ENCODE measurements at places on chromosomes 1 and 21. TPM values are rescaled to one million over a fixed set of nuclear protein-coding genes. Genes with fewer than 3 reads are reported as not detected.

TMEM125 gene
- 16.6 TPM for polyA plus RNA-seq

- DNase-seq, result no peak
Observed at GRCh38 chr1:64478594-64479470, 8.9 kb downstream of the CACHD1 start.

- DNase-seq, result no peak
Observed at GRCh38 chr1:150366416-150367296, 2.7 kb downstream of the RPRD2 start.

- DNase-seq, result no peak
Observed at GRCh38 chr1:157485793-157486192, 66.5 kb downstream of the FCRL5 start.

TRIM67 gene
- polyA plus RNA-seq, result 0.10 TPM

LRIG2 gene
- polyA plus RNA-seq, result 22.2 TPM

DNA sequence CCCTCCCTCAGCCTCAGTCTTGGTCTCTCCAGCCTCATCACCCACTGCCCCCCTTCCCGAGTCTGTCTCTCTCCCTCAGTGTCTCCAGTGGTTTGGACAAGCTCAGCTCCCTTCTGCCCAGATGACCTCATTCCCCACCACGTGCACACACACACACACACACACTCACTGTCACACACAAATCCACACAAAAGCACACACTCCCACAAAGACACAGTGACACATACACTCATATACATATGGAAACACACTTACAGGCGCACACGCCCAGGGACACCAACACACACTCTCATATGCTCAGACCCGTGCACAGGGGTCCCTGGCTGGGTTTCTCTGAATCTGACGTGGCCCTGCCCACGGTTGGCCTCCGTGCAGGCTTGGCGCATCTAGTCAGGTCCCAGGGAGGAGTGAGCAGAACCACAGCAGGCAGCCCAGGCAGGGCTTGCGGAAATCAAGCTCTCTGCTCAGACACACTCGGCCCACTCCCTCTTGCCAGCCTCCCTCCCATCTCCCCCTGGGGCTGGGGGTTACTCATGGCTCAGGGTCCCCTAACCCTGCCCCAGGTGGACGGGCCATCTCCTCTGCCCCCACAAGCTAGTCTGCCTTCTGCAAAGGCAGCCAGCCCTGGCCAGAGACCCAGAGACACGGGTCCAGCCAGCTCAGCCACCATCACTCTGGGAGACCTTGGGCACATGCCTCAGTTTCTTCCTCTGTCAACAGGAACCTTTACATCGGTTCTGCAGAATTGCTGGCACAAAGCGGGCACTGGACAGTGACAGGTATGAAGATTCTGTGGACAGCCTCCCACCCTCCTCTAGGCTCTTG lies 38.5 kb upstream of the FAM131C start:
- DNase-seq, result peak; percentile 37

DNA sequence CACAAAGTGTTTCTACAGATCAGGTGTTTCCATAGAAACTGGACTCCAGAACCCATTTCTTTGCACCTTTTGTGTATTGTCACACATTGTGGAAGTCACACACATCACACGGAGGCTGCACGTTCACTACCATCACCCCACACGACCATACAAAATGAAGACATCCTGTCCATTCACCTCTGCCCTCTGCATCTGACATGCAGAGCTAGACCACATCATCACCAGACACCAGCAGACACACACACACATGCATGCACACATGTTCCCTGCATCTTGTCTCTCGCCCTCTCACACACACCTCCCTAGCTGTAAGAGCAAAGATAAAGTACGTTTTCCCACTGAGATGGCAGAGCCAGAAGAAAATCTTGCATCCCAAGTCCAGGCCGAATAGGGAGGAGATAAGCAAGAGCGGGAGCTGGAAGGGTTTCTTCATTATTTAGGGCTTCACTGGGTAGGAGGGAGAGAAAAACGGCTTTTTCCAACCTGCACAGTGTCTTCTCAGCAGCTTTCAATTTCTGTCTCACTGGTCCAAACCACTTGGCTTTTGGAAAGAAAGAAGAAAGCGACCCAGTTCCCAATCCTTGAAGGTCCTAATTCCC lies 709 bp downstream of the PRELP start:
- no peak for DNase-seq

C1orf116 gene
- polyA plus RNA-seq, result 27.0 TPM

PGLYRP4 gene
- not detected for polyA plus RNA-seq

DNA sequence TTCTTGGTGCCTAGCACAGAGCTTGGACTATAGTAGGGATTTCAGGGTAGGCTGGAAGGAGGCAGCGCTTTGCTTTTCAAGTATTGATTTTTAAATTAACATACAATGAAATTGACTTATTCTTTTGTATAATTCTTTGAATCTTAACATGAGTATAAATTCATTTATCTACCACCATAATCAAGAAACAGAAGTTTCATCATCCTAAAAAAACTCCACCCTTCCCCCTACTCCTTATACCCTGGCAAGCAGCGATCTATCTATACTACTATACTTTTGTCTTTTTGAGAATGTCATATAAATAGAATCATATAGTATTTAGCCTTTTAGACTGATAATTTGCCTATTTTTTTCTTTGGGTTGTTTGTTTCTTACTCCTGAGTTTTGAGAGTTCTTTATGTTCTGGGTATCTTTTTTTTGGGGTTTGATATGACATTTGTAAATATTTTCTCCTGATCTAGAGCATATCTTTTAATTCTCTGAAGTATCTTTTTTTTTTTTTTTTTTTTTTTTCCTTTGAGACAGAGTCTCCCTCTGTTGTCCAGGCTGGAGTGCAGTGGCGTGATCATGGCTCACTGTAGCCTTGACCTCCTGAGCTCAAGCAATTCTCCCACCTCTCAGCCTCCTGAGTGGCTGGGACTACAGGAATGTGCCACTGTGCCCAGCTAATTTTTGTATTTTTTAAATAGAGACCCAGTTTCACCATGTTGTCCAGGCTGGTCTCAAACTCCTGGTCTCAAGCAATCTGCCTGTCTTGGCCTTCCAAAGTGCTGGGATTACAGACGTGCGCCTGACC lies 6.4 kb downstream of the RPS6KC1 start:
- no peak for DNase-seq

GRCh38 chr1:6703016-6703415 lies 1.4 kb upstream of the DNAJC11 start:
- DNase-seq, result no peak

LACTBL1 gene
- polyA plus RNA-seq, result not detected

ANXA9 gene
- 12.8 TPM for polyA plus RNA-seq

DNA sequence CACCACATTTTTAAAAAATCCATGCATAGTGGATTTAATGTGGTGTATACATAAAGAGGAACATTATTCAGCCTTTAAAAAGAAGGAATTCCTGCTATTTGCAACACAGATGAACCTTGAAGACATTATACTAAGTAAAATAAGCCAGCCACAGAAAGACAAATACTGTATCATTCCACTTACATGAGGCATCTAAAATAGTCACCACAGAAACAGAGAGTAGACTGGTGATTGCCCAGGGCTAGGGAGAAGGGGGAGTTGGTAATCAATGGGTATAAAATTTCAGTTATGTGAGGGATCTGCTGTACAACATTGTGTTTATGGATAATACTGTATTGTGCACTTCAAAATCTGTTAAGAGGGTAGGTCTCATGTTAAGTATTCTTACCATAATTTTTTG lies 10.0 kb downstream of the FAM163A start:
- DNase-seq, result no peak

DNA sequence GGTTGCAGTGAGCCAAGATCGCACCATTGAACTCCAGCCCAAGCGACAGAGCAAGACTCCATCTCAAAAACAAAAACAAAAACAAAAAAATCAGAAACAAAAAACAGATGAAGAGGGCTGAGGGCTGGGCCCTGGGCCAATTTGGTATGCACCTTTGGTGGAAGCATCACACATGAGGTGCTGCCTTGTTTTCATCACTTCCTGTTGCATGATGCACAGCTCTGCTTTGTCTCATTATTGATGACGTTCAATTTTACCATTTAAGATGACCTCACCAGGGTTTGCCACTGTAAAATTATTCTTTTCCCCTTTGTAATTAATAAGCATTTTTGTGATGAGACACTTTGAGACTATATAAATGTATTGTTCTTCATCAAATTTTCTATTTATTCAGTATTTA lies 9.8 kb upstream of the IFNAR2 start:
- DNase-seq, result no peak

- DNase-seq, result no peak
Observed at GRCh38 chr1:205230982-205231381, 3.2 kb downstream of the TMCC2 start.

GRCh38 chr1:12229386-12229834 lies 420 bp upstream of the VPS13D start:
- no peak for DNase-seq

KRTAP19-2 gene
- not detected for polyA plus RNA-seq

DNA sequence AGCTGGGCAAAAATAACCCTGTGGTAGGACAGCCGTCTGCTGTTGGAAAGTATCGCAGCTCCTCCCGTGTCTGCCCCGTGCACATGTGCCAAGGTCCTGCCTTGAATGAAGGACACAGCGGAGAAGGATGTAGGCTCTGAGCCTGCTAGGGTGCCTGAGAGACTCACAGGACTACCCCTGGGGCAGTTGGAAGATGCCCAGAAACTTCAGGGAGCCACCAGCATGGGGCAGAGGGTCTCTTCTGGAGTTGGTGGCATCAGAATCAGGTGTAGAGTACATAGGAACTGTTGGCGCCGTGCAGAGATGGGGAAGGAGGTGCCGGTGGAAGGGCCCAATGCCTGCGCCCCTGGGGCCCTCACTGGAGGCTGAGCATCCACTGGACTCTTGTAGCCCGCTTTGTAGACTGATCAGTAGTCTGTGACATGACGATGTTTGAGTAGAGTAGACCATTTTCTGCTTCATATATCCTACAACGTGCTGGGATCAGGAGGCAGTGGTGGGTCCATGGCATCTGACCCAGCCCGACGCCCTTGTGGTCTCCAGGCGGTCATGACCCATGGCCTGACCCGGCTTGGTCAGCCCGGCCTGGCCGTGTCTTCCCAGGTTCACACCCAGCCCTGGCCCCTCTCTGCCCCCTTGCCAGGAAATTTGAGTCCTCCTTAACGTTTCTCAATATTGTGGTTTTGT lies 5.3 kb upstream of the C1orf174 start:
- DNase-seq, result no peak

CYP4A11 gene
- 74.9 TPM for polyA plus RNA-seq
